Tibial nerve (tissue), 4 donors: ENCODE measurements at places on chromosomes 5 and 9. TPM values are rescaled to one million over a fixed set of nuclear protein-coding genes. Genes with fewer than 3 reads are reported as not detected.

GRCh38 chr5:91151947-91152346, 231.2 kb downstream of the ARRDC3 start:
- DNase-seq, result peak; percentile 32
- H3K4me1 ChIP-seq, result peaks cover 14% of the 10 kb centered on the region
- no peaks in the 10 kb centered on the region for H3K36me3 ChIP-seq

Gene ANKRD34B
- total RNA-seq, result not detected

Gene DPM2
- 9.0 TPM for total RNA-seq

GRCh38 chr9:134355158-134355557, 28.9 kb downstream of the RXRA start:
- no peaks in the 10 kb centered on the region for H3K27me3 ChIP-seq
- peaks cover 94% of the 10 kb centered on the region for H3K4me1 ChIP-seq
- DNase-seq, result no peak
- H3K27ac ChIP-seq, result no peak overlapping the region

Gene C9orf50
- 1.6 TPM for total RNA-seq

Gene TMEM215
- total RNA-seq, result 16.3 TPM
